ENCODE measurements at places on chromosomes 7 and 10.

DNA sequence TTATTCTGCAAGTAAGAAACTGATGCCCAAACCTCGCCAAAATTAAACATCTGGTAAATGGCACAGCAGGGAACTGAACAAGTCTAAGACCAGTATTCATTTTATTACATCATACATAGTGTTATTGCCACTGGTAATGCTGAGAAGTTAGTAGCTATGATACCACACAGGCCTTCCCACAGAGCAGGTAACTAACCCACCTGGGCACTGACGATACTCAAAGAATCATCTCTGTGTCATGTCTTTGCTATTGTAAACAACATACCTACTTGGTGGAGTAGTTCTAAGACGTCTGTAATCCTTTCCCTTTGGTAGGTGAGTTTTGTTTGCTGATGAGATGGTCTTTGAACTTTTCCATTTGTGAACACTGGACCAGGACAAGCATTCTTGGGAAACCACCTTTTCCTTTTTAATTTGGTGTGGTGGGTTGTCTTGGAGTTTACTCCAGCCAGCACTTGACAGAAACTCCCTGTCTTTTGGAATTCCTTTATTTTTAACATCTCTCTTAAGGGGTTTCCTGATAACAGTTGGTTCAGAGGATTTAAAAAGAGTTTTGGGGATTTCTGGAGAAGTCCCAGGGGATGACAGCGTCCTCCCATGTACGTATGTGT, 40.9 kb downstream of the PDSS1 start:
- DNase-seq, result no peak

GRCh38 chr7:101096331-101096956, 11.2 kb downstream of the TRIM56 start:
- DNase-seq, result no peak

DNA sequence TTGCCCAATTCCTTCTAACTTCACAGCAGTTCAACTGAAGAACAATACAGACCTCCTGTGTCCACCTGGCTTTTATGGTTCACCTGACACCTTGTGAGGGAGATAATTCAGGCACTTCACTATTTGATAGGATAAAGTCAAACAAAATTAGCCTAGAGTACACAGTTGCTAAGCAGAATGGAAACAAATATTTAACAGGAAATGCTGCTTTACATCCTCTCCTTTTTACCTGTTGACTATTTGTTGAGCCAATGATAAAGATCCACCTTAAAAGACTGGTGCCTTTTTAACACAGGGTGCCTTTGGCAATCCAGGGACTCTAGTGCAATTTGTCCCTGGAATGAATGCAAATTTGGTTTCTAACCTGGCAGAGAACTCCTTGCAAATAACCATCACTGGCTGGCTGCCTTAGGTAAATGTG, 39.8 kb downstream of the ITPRID1 start:
- DNase-seq, result no peak

DNA sequence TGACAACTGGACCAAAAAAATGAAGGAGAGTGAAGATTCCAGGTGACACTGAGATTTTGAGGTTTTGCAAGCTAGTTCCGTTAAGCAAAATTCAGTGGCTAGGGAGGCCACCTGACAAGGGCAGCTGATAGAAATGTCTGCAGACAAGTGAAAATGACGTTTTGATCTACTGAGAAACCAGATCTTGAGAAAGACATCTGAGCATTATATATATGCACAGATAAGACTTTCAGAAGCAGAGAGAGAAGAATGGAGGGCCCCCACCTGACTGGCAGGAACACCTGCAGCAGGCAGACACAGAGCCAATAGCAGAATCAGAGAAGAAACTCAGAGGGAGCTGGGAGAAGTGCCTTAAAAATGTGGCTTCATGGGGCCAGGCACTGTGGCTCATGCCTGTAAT, 76.1 kb upstream of the LRGUK start:
- DNase-seq, result no peak

DNA sequence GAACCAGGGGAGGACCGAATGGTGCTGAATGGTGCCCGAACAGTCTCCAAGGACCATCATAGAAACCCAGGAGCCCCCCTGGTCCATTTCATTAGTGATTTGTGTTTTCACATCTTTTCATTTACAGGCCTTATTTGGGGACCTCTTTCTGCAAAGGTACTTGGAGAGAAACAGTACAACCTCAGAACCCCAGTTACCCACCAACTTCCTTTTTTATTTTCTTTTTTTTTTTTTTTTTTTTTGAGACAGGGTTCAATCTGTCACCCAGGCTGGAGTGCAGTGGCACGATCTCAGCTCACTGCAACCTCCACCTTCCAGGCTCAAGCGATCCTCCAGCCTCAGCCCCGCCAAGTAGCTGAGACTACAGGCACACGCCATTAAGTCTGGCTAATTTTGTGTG, 13.0 kb upstream of the ELN start:
- no peak for DNase-seq

DNA sequence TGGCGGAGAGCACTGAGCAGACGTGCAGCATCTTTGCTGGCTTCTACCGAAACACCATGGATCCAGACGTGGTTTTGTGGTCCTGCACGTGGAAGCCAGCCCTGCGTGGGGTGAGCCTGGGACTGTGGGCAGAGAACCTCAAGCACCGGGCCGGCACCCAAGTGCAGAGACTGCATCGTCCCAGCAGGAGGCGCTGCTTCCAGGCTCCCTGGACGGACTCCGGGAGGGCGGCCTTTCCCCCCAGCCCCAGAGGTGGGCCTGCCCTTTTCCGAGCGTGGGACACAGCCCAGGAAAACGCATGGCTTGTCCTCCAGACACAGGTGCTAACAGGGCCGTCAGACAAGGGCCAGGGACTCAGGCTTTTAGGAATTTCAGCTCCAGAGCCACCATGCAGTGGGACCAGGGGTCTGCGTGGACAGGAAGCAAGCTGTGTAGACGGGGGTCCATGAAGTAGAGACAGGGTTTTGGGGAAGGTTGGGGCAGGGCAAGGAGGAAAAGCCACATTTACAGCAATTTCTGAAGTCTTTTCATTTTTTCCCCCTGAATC, 303.9 kb downstream of the WDR37 start:
- DNase-seq, result no peak

GRCh38 chr7:13945670-13946069, 43.8 kb downstream of the ETV1 start:
- no peak for DNase-seq

DNA sequence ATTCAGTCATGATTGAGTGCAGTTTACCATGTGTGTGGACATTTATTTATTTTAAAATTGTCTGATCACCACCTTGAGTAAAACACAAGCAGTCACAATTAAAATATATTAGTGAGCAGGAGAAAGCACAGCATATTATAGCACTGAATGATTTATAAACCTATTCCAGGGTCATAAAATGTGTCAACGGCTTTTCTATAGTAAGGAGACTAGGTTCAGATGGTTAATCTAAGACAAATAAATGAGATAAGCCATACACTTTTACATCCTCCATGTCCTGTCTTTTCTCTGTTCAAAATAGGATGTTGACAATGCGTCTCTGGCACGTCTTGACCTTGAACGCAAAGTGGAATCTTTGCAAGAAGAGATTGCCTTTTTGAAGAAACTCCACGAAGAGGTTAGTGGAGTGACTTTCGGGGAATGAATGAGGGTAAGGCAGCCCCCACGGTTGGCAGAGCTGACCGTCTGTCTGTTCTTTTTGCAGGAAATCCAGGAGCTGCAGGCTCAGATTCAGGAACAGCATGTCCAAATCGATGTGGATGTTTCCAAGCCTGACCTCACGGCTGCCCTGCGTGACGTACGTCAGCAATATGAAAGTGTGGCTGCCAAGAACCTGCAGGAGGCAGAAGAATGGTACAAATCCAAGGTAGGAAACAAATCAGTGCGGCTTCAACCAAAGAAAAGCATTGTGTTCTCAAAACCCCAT, 5.4 kb downstream of the VIM start:
- no peak for DNase-seq

GRCh38 chr7:68439897-68440296, 1158.4 kb upstream of the AUTS2 start:
- DNase-seq, result no peak

DNA sequence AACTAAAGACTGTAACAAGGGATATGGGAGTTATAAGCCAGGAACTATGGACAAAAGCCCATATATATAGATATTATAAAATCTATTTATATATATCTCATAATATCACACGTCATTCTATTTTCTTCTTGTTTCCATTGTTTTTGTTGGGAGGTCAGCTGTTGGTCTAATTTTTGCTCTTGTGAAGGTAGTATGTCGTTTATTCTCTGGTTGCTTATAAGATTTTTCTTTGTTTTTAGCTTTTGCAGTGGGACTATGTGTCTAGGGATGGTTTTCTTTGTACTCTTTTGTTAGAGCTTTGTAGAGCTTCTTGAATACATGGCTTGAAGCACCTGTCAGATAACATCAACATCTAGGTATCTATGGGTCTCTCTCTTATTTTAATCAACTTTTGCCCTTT, 14.0 kb downstream of the ARL4A start:
- DNase-seq, result no peak

DNA sequence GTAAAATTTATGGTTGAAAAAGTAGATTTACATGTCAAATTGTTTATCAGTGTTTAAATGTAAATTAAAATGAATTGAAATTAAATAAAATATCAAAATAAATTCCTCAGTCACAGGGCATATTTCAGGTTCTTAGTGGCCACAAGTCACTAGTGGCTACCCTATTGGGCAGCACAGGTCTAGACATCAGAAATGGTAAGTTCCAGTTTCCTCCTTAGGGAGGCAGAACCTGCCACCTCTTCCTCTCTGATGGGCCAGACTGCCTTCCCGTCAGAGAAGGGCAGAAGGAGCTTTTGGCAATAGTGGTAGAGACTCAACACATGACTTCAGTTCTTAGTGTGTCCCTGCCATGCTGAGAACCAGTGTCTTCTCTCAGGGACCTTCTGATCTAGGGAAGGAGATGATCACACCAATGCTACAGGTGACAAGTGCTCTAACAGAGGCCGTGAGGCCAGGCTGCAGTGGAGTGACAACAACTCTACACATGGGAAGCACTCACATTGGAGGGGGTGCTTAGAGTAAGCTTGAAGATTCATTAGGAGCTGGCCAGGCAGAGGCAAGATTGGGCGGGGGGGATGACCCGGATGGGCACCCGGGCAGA, 14.4 kb upstream of the PCBD1 start:
- DNase-seq, result no peak

DNA sequence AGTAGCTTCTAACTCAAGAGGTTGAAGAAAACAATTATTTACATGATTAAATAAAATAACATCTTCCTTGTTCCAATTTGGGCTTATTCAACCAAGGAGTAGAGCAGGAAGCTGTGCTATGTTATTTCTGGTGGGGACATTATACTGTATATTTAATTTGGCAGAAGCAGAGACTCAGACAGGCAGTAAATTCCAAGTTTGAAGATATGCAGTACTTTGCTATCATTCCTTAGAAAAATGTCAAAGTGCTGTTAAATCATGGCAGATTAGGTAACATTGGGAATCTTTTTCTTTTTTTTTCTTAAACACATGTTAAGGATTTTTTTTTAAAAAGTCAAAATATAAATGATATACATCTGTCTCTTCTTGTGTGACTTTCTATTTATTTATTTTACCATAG, 190.1 kb downstream of the SUGCT start:
- DNase-seq, result no peak
